ENCODE measurements at places on chromosomes 11 and 22. TPM values are rescaled to one million over a fixed set of nuclear protein-coding genes. Genes with fewer than 3 reads are reported as not detected.

The STK33 gene
- 0.57 TPM for total RNA-seq

The NCAM1 gene
- total RNA-seq = 0.28 TPM

The PDE3B gene
- total RNA-seq = 3.1 TPM

The OR4C11 gene
- not detected for total RNA-seq

The TSSK2 gene
- not detected for total RNA-seq

The BLID gene
- 4.3 TPM for total RNA-seq

The PHETA2 gene
- total RNA-seq = 15.8 TPM

The OSBPL5 gene
- 45.0 TPM for total RNA-seq

The NTM gene
- total RNA-seq = 15.4 TPM

The MMP1 gene
- total RNA-seq = 655 TPM

The MS4A6A gene
- total RNA-seq = not detected

The LRRC74B gene
- total RNA-seq = not detected

The KLHL35 gene
- 3.0 TPM for total RNA-seq

The CLDN5 gene
- total RNA-seq = 0.28 TPM

The C22orf23 gene
- 0.14 TPM for total RNA-seq

The OR10AG1 gene
- total RNA-seq = not detected

The NAALAD2 gene
- total RNA-seq = 0.14 TPM

The RBM4B gene
- 22.6 TPM for total RNA-seq

The ART1 gene
- total RNA-seq = not detected

The POU2AF1 gene
- not detected for total RNA-seq

The GUCY1A2 gene
- 0.28 TPM for total RNA-seq

The OR51E2 gene
- total RNA-seq = not detected

The MPPED1 gene
- total RNA-seq = not detected

The OPCML gene
- total RNA-seq = not detected

The CFAP68 gene
- total RNA-seq = 9.6 TPM

The ACRV1 gene
- total RNA-seq = not detected

The GAL gene
- total RNA-seq = not detected

The MAPK8IP1 gene
- total RNA-seq = 8.1 TPM

The FGF3 gene
- not detected for total RNA-seq

The SMC1B gene
- total RNA-seq = not detected

The SPDYC gene
- total RNA-seq = not detected

The ALDH3B1 gene
- total RNA-seq = 24.9 TPM

The TLCD5 gene
- total RNA-seq = 7.0 TPM

The KRTAP5-7 gene
- total RNA-seq = not detected

The C11orf52 gene
- not detected for total RNA-seq
